ENCODE measurements at places on chromosomes 2 and 18.

DNA sequence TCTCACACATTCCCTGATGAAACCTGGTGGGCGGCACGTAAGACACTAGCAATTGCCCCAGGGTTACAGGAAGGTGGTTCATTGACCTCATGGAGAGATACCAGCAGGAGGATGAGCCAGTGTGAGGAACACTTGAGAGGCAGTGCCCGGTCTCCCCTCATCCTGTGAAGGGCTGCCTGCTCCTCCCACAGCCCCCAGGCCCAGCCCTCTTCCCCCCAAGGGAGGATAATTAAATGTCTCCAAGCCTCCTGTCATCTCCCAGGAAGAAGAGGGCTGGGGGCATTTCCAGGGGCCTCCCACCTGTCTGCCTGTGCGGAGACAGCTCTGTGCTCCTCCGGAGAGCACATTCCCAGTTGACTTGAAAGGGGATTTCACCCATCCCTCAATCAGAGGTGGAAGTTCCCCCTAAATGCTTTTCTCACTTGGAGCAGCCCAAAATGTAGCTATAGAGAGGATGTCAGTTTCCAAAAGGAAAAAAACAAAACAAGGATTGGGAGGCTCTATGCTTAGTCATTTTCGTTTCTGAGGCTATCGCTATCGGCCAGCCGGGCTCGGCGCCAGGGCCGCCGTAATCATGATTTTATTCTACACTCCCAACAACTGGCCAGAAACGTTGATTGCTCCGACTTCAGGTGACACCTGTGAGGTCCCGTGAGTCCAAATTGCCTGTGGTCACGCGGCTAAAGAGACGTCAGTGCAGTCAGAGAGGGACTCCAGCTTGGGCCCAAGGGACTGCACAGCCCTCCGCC lies 7.1 kb downstream of the KCNF1 start:
- peak; percentile 39 for DNase-seq

- DNase-seq = no peak
These were observed 19.1 kb upstream of the NARS1 start for GRCh38 chr18:57640749-57641148.

GRCh38 chr2:127014630-127015029 lies 92.3 kb downstream of the BIN1 start:
- DNase-seq = no peak

- no peak for DNase-seq
These were observed 21.5 kb upstream of the NABP1 start for GRCh38 chr2:191656391-191656790.

GRCh38 chr2:112566104-112566503 lies 18.3 kb upstream of the CHCHD5 start:
- no peak for DNase-seq

DNA sequence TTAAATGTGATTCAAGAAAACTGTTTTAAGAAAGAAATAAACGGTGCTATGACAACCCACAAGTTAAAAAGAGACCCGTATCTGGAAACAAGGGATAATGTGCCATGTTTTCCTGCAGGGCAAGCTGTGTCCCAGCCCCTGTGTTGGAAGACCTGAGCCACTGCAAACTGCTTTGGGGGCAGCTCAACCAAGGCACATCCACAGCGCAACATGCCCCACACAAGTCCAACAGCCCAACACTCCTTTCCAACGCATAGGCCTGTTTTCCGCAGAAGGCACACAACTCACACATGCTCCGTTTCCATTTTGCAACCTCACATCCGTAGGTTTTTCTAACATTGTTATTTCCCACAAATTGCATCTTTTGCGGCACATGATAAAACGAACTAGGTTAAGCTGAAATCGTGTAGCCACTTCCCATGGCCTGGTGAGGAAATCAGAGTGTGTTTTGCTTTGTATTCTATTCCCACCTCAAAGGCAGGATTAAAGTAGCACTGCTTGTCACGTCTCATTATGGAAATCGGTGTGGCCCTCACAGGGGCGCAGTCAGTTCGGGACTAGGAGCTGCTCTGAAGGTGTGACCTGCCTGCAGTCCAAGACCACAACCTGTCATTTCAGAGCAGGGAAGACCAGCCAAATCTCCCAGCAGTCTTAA lies 50.5 kb upstream of the ZNF516 start:
- no peak for DNase-seq

- DNase-seq = no peak
These were observed 58.9 kb upstream of the EPC2 start for GRCh38 chr2:148585696-148586095.

GRCh38 chr18:69626171-69626570 lies 225.5 kb downstream of the DOK6 start:
- DNase-seq = no peak

DNA sequence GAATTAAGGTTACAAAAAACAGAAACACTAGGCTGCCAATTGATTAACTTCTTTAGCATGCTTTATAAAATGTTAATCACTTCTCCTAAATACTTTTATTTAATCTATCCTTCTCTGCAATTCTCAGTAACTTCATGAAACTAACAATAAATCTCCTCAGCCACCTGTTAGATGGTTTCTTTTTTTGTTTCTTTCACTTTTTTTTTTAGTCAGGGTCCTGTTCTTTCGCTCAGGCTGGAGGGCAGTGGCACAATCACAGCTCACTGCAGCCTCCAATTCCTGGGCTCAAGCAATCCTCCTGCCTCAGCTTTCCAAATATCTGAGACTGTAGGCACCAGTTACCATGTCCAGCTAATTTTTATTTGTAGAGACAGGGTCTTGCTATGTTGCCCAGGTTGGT lies 213.4 kb upstream of the STK17B start:
- DNase-seq = no peak

DNA sequence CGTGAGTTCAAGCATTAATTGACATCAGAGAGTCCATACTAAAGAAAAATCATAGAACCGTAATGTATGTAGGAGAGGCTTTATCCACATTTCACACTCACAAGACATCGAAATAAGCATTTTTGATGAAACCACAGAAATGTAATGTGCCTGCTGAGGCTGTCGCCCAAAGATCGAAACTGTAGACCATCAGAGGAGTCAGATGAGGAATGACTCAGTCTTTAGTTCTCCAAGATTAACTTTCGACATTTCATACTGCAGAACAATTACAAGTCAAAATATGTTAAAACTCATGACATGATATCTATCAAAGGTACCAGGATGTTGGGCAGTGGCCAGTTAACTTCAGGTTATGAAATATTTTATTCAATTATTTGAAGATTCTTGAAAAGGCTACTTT lies 79.6 kb downstream of the RAB31 start:
- no peak for DNase-seq

GRCh38 chr2:61368687-61369665 lies 101.9 kb downstream of the USP34 start:
- DNase-seq = peak; percentile 64

- no peak for DNase-seq
These were observed 68.8 kb downstream of the HNRNPLL start for GRCh38 chr2:38533757-38534545.

- no peak for DNase-seq
These were observed 193.0 kb downstream of the NAPG start for GRCh38 chr18:10718809-10719208.

DNA sequence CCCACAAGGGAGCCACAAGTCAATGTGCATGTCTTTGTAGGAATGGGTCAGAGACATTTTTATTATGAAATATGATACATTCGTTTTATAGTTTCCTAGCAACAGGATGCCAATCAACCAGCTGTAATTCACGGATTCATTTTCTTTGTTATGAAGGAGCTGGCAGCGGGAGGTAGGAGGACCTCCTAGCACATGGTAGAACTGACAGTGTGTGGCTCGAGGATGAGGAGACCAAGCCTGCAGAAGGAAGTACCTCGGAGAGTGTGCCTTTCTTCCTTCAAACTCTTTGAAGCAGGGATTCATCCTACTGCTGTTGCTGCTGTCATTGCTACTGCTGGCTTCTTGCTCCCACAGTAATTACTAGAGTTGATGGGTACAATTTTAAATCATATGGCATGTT lies 504.8 kb upstream of the KLHL29 start:
- no peak for DNase-seq

DNA sequence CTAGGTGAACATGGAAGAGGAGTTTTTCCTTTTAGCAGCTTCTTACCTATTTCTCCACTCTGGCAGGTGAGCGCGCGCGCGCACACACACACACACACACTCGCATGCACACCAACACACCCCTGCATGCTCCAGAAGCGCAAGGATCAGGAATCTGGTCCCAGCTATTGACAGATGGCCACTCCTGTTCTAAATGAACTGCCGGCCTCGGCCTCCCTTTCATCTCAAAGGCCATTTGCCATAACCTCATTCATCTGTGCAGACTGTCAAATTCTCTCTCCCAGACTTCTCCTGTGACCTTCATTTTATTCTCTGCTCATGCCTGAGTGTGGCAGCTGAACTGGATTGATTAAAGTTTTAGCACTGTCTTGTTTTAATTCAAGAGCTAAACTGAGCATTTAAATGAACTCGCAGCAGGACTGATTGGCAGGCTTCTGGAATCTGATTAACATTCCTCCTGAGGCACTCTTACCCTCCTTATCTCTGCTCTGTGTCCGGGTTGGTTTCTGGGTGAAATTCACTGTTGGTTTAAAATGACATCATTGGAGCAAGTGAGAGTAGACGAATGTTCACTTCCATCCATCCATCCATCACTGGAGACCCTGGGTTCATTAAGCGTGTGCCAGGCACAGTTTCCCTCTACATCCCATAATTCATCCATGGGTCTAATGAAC lies 58.8 kb downstream of the FECH start:
- DNase-seq = no peak

GRCh38 chr2:56184500-56185011 lies 766 bp downstream of the CCDC85A start:
- DNase-seq = no peak

- DNase-seq = no peak
These were observed 137.7 kb downstream of the THADA start for GRCh38 chr2:43458014-43458628.

DNA sequence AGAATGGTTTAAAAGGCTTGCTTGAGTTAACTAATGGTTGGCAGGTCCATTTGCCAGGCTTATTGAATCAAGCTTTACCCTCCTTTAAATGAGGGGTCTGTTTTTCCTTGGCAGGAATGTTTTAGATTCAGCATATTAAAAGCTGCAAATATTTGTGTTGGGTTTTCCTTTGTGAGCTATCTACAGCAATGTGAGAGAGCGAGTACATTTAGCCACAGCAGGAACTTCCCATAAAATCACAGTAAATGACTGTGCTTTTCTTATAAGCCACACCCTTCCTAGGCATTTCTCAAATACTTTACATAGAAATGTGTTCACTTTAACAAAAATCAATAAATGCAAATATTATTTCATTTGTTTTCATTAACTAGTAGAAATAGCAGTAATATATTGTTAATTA lies 23.9 kb downstream of the CALCRL start:
- no peak for DNase-seq

DNA sequence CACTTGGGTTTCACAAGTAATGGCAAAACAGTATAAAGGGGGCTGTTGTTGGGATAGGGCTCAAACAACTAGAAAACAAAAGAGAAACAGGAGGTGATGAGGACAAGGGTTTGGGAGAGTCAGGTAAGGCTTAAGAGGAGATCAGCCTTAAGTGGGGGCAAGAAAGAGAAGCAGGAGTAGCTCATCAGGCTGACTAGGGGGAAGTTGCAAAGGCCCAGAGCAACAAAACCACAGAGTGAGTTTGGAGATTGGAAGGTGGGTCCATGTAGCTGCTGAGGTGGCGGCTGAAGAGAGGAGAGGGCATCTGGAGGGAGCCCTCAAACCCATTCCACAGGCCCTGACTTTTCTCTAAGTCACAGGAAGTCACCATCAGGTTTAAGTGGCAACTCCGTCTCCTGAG lies 126.0 kb downstream of the MREG start:
- DNase-seq = no peak

DNA sequence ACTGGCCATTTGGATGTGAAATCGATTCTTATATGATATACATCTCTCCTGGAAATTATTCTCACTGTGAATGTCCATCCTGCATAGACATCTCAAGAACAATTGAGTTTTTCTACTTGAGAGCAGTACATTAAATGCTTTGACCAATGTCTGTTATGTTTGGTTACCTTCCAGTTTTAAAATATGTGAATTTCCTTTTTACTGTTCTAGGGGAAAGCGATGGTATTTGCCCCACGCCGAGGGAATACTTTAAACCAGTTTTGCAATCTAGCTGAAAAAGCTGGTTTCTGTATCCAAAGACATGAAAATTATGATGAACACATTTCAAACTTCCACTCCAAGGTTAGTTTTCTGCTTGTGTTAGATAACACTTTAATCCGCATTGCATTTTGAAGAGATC lies 175.3 kb upstream of the SIX3 start:
- DNase-seq = no peak

- no peak for DNase-seq
These were observed 45.3 kb upstream of the SPAG16 start for GRCh38 chr2:213238753-213239495.

GRCh38 chr18:13235421-13235831 lies 16.9 kb downstream of the LDLRAD4 start:
- DNase-seq = peak; percentile 16

- DNase-seq = no peak
These were observed 144.4 kb downstream of the THSD7B start for GRCh38 chr2:136909777-136910176.

- no peak for DNase-seq
These were observed 174.9 kb downstream of the NR4A2 start for GRCh38 chr2:156157670-156158069.

GRCh38 chr18:6437937-6438818 lies 23.5 kb upstream of the L3MBTL4 start:
- DNase-seq = no peak

DNA sequence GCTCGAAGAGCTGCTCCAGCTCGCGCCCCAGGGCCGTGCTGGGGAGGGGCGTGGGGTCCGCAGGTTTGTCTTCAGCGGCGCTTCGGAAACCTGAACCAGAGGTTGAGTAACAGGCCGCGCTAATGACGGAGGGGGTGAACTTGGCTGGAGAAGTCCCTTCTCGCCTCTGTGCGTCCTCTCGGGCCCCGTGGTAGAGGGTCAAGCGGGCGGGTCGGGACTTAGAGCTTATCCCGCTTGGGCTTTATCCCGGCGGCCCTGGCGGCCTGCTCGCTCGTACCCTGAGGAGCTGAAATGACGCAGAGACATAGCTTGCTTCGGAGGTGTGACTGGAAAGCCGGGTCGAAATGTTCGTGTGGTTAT lies 479 bp downstream of the RNMT start:
- no peak for DNase-seq

- peak; percentile 25 for DNase-seq
These were observed 96.3 kb downstream of the SH3RF3 start for GRCh38 chr2:109225170-109225782.

Data from activated effector memory CD4-positive, alpha-beta T cell treated with anti-CD3 and anti-CD28 coated beads, Interleukin-2, amount 50 U/mL, for 16 hours (primary cell).